Left ventricle myocardium inferior (tissue), 1 donor: ENCODE measurements at places on chromosomes 5 and 9. TPM values are rescaled to one million over a fixed set of nuclear protein-coding genes. Genes with fewer than 3 reads are reported as not detected.

DNA sequence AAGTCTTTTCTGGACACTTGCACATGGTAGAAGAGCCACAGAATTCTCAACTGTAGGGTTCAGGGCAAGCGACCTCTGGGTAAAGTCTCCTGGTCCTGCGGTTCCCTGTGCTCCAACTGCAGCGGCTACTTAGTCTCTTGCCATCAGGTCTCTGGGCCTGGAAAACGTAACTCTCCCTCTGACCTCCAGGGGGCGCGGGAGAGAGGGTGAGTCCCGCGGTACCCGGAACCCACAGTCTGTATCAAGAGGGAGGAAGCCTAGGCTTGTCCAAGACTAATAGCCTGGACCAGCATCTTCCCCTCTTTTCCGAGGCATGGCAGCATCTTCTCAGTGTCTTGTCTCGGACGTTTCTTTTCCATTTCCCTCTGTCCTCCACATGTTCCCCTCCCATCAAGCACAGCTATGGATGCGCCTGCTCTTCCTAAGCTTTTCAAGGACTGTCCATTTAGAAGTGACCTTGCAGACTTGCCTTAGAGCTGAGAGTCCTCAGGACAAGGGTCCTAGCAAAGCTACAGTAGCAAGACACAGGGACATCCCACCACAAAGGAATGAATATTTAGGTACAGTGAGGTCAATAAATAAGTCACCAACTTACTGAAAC, 59.3 kb downstream of the FSTL4 start:
- no peak for DNase-seq
- H3K27ac ChIP-seq, result no peak overlapping the region
- H3K4me3 ChIP-seq, result no peak overlapping the region
- no peaks in the 10 kb centered on the region for H3K4me1 ChIP-seq
- peaks cover 60% of the 10 kb centered on the region for H3K27me3 ChIP-seq
- H3K36me3 ChIP-seq, result no peaks in the 10 kb centered on the region

ARHGEF28 gene
- total RNA-seq, result 2.1 TPM

DNA sequence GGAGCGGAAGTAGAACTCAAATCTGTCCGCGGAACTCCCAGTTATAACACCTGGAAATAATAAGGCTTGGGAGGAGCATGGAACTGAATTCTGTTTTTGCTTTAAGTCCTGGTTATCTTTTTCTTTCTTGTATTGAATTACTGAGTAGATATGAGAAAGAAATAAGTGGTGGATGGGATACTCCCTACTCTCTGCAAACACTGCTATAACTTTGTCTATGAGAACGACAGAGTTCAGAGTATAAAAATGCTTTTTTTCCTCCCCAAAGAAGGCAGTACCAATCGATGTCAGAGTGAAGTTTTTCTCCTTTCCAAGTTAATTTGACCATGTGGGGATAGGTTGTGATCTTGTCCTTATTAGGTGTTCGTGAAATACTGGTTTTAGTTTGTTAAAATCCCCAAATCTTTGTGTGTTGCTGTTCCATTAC, 1.2 kb downstream of the RIC1 start:
- H3K4me1 ChIP-seq, result peaks cover 81% of the 10 kb centered on the region
- DNase-seq, result no peak
- peak overlapping the region; percentile 99 for H3K27ac ChIP-seq

CYLC2 gene
- total RNA-seq, result not detected

STPG3 gene
- 0.58 TPM for total RNA-seq

DNA sequence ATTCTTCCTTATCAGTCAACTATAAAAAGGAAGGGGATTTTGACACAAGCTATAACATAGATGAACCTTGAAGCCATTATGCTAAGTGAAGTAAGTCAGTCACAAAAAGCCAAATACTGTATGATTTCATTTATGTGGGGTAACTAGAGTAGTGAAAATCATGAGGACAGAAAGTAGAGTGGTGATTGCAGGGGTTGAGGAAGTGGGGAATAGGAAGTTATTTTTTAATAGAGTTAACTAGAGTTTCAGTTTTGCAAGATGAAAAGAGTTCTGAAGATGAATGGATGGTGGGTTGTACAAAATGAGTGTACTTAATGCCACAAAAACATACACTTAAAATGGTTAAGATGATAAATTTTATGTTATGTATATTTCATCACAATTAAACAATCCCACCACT, 65.4 kb upstream of the FAM174A start:
- no peak for DNase-seq
- no peak overlapping the region for H3K4me3 ChIP-seq
- no peaks in the 10 kb centered on the region for H3K36me3 ChIP-seq
- no peaks in the 10 kb centered on the region for H3K27me3 ChIP-seq
- no peak overlapping the region for H3K27ac ChIP-seq

DNA sequence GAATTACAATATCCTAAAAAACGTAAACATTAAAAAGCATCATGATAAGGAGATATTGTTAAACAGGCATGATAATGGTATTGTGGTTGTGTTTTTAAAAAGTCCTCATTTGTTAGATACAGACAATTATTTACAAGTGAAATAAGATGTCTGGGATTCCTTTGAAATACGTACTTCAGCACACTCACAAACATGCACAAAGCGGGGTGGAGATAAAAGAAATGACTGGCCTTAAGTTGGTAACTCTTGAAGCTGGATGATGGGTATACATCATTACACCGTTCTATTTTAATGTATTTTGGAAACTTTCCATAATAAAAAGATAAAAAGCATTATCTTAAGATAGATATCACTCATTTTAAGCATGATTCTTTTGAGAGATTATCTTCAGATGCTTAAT, 1.0 kb downstream of the FAM200C start:
- no peaks in the 10 kb centered on the region for H3K27me3 ChIP-seq
- no peak for DNase-seq
- H3K36me3 ChIP-seq, result peaks cover 26% of the 10 kb centered on the region

- H3K4me1 ChIP-seq, result no peaks in the 10 kb centered on the region
- no peaks in the 10 kb centered on the region for H3K36me3 ChIP-seq
- no peak overlapping the region for H3K4me3 ChIP-seq
- no peak for DNase-seq
- no peak overlapping the region for H3K27ac ChIP-seq
These were observed 123.1 kb upstream of the PAPPA start for GRCh38 chr9:116030517-116030916.

- peaks cover 13% of the 10 kb centered on the region for H3K4me1 ChIP-seq
- no peaks in the 10 kb centered on the region for H3K27me3 ChIP-seq
- no peak for DNase-seq
- no peak overlapping the region for H3K4me3 ChIP-seq
- no peaks in the 10 kb centered on the region for H3K36me3 ChIP-seq
- H3K27ac ChIP-seq, result no peak overlapping the region
These were observed 16.5 kb downstream of the NMUR2 start for GRCh38 chr5:152388610-152389009.

DNA sequence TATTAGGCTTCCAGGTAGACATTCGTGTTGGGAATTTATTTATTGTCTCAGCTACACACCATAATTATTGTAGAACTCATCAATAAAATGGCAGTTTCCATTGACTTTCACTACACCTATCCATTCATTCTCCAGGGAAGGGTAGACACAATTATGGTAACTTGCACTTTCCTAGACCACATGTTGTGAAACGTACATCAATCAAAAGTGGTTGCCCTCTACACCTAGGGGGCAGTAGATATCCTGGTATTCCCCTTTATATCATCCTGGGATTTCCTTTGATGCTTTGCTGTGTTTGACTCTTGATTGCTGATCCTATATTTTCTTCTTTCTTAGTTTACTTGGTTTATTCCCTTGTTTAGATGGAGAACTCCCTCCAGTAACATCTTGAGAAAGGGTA, 47.9 kb downstream of the ADGRV1 start:
- DNase-seq, result no peak
- H3K36me3 ChIP-seq, result no peaks in the 10 kb centered on the region
- no peak overlapping the region for H3K4me3 ChIP-seq
- H3K27me3 ChIP-seq, result peaks cover 36% of the 10 kb centered on the region
- no peak overlapping the region for H3K27ac ChIP-seq
- H3K4me1 ChIP-seq, result no peaks in the 10 kb centered on the region

GRCh38 chr5:64963278-64963677, 194.5 kb downstream of the CWC27 start:
- no peaks in the 10 kb centered on the region for H3K4me1 ChIP-seq
- H3K27me3 ChIP-seq, result no peaks in the 10 kb centered on the region
- DNase-seq, result no peak
- H3K4me3 ChIP-seq, result no peak overlapping the region
- peaks cover 12% of the 10 kb centered on the region for H3K36me3 ChIP-seq

POLE3 gene
- total RNA-seq, result 22.5 TPM

ADGRV1 gene
- not detected for total RNA-seq

SCGB3A2 gene
- total RNA-seq, result not detected

GRCh38 chr9:92911511-92912475, 34.0 kb upstream of the ZNF484 start:
- no peak overlapping the region for H3K27ac ChIP-seq
- no peaks in the 10 kb centered on the region for H3K4me1 ChIP-seq
- H3K27me3 ChIP-seq, result peaks cover 80% of the 10 kb centered on the region
- no peak for DNase-seq
- H3K4me3 ChIP-seq, result no peak overlapping the region
- H3K36me3 ChIP-seq, result no peaks in the 10 kb centered on the region

SDHA gene
- 757 TPM for total RNA-seq

ADAMTS16 gene
- total RNA-seq, result not detected

DNA sequence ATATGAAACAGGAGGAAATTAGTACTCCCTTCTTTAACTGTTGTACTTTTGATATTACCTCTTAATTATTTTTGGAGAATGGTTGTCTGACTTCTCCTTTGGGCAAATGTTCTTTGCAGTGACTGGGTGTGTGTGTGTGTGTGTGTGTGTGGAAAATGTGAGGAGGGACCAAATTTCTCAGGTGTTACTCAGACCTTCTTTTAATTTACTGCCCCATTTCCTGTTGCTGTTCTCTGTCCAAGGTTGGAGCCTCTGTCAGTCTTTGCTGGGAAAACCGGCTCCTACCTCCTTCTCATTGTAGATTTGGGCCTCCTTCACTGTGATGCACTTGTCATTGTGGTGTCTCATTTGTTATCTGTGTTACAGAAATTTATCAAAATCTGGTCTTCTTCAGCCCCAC, 68.4 kb downstream of the PBX3 start:
- no peak overlapping the region for H3K27ac ChIP-seq
- peaks cover 9% of the 10 kb centered on the region for H3K4me1 ChIP-seq
- no peaks in the 10 kb centered on the region for H3K27me3 ChIP-seq
